Stimulated activated CD4-positive, alpha-beta T cell treated with anti-CD3 and anti-CD28 coated beads, Interleukin-2, amount 100 ng/mL, for 24 hours (primary cell): ENCODE measurements at places on chromosomes 1 and 21.

DNA sequence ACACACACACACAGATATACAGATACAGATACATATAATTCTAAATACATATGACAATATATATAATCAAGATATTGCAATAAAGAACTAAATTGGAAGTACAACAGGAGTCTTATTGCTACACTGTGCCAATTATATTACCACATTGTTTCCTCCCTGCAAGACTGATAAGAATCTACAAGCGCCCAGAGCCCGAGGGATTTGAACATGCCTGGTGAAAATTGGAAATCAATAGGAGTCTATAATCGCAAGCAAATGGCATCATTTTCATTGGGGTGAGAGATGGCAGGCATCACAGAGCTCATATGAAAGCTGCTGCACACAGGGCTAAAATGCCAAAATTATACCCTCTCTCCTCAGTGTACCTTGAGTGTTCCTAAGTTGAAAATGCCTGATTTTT, 152.9 kb upstream of the PTBP2 start:
- no peak for DNase-seq

DNA sequence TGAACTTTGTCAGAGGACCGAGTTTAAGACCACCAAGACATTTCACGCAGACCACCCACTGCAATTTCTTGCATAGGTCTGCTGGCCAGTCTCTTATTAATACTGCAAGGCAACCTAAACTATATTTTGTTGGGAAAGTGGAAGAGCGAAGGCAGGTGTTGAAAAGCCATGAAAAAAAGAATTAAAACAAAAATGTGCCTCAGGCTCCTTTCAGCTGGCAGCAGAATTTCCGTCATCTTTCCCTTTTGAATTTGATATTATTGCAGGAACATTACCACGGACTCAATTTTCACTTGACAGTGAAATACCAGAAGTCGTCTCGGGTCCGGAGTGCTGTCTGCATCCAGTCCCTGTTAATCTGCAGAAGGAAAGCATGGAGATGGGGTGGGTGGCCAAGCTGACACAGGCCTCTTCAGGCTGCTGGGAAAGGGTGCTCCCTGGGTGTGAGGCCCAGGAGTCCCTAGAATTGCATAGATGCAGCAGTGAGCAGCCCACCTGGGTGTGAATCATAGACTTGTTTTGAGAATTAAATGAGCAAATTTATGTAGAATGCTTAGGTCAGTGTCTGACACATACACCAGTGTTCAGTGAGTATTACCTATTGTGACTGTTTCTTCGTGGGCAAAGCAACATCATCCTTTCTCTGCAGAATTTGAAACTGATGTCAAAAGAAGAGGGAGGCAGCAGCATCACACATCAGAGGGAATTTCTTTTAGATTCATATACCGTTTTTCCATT, 150.7 kb downstream of the PBX1 start:
- no peak for DNase-seq

GRCh38 chr1:65681096-65681495, 111.6 kb upstream of the PDE4B start:
- no peak for DNase-seq

DNA sequence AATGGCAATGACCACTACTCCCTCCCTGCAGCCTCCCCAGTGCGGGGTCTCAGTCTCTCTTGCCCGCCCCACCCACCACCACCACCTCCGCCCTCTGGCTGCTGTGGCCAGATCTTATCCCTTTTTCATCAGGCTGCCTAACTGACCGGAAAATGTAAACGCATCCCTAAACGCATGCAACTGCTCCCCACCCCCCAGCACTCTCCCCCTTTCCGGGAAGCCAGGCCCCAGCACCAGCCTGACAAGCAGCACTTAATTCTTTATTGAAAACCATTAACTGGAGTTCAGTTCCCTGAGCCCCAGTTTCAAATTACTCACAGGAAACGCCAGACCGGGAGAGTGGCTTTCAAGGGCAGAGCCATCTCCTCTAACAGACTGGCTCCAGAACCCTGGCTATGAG, 147.7 kb downstream of the DMRTA2 start:
- DNase-seq, result no peak

DNA sequence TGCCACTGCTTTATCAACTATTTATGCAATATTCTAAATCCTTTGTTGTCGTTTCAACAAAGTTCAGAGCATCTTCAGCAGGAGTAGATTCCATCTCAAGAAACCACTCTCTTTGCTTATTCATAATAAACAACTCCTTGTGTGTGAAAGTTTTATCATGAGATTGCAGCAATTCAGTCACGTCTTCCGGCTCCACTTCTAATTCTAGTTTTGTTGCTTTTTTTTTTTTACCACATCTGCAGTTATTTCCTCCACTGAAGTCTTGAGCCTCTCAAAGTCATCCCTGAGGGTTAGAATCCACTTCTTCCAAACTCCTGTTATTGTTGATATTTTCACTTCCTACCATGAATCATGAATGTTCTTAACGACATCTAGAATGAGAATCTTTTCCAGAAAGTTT, 14.8 kb upstream of the ETS2 start:
- DNase-seq, result no peak

GRCh38 chr1:113534130-113534817, 144.0 kb downstream of the MAGI3 start:
- DNase-seq, result no peak

DNA sequence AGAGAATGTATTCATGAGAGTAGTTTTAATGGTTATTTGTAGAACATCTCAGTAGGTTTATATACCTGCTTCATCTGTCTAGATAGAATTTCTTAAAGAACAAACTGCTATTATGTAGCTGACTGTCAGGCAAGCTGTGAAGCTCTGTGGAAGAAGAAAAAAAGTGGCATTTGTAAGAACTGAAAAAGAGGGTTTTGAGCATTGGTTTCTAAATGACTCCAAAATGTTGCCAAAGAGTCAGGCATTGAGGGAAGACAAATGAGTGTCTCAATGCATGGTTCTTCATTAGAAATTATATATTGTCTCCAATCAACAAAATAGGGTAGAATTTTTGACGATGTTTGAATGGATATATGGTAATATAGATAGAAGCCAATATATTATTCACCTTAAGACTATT, 1276.1 kb downstream of the KCNT2 start:
- DNase-seq, result no peak

DNA sequence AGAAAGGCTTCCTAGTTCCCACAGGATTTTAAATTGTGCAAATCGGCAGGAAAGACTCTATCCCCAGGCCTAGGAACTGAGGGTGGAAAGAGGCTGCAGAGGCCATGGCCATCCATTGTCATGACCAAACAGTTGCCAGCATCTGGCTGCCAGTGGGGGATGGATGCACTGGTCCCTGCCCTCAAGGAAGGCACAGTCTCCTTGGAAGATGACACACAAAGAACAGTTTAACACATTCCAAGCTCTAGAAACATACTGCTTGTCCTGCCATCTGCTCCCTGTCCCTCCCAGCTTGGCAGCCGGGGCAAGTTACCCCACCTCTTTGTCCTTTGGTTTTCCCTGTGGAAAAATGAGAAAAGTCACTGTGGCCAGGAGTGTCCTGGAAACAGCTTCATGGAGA, 83.2 kb downstream of the BCAR3 start:
- DNase-seq, result no peak

GRCh38 chr1:106232128-106232527, 824.3 kb upstream of the PRMT6 start:
- DNase-seq, result no peak

DNA sequence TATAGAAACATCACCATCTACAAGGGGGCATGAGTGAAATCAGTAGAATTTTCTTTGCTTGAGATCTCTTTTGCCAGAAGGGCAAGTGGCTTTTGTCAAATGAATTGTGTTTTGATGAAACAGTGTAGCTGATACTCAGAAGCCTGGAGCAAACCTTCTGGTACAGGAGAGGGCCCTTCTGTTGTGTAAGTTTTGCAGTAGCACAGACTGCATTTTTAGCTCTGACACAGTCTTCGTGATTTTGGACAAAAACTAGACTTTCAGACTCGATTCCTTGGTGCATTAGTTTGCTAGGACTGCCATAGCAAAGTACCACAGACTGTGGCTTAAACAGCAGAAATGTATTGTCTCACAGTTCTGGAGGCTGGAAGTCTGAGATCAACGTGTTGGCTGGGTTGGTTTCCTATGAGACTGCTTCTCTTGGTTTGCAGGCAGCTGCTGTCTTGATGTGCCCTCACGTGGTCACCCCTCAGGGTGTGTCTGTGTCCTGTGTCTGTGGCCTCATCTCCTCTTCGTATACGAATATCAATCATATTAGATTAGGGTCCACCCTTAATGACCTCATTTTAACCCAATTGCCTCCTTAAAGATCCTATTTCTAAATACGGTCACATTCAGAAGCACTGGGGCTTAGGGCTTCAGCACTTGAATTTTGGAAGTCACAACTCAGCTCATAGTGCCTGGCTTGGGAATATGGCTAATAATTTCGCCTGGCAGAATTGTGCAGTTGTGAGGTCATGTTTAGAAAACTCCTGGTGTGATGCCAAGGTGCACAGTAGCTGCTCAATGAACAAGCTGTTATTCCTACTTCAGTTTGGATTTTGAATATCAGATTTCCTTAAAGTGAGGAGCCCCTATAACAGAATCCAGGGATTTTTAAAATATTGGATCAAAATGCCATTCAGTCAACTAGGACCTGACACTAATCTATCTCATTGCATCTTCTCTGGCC, 21.2 kb upstream of the DISC1 start:
- DNase-seq, result no peak

- DNase-seq, result no peak
Observed at GRCh38 chr1:96075704-96076455, 645.7 kb upstream of the PTBP2 start.

GRCh38 chr1:104987210-104987609, 1237.5 kb downstream of the AMY1C start:
- DNase-seq, result no peak
